ENCODE measurements at places on chromosomes 4 and X. TPM values are rescaled to one million over a fixed set of nuclear protein-coding genes. Genes with fewer than 3 reads are reported as not detected.

DNA sequence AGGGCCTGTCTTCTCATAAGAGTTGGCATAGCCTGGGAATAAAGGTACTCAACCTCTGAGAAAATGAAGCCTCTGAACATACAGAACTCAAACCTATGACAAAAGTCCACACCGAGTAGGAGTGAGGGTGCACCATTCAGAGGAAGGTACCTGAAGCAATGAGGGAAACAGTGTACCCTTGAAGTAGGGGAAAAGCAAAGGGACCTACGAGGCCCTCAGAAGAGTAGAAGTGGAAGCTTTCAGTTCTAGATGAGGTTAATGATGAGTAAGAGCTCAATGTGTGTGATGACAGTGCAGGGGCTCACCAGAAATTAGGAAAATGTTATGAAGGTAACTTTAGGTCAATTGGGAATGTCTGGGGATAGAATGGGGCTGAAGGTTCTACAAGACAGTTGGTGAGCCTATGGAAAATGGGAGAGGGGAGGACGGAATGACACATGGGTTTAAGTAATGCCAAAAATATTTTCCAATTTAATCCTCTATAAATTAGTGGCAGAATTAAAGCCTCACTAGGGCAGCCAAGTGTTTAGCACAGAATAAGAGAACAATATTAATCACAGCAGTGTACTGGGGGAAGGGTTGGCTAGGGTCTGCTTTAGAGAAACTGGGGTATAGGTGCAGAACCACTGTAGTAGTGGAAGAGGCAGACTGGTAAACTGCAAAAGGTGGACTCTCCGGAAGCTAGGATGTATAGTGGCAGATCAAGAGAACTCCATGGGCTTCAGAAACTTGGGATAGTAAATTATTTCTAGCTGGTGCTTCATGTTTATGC is 39.8 kb downstream of the RAB33A start:
- DNase-seq = no peak

- no peak for DNase-seq
These were observed 12.9 kb downstream of the TLR10 start for GRCh38 chr4:38769857-38770256.

DNA sequence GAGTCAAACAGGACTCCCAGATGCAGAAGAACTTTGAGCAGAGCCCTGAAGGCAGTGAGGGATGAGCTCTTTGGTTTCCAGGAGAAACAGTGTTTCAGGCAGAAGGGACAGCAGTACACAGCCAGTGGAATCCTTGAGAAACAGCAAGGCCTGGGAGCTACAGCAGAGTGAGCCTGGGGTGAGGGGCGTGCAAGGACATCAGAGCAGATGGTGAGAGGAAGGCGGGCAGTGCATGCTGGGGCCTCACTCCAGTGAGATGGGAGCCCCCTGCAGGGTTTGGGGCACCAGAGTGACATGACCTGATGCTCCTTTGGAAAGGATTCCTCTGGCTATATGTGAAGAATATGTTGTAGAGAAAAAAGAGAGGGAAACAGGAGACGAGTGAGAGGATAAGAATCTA is 98.1 kb upstream of the EGFL6 start:
- DNase-seq = no peak

GRCh38 chr4:138869631-138870030 is 145.9 kb upstream of the NOCT start:
- DNase-seq = no peak

GRCh38 chr4:124806403-124806802 is 93.9 kb upstream of the ANKRD50 start:
- no peak for DNase-seq

DNA sequence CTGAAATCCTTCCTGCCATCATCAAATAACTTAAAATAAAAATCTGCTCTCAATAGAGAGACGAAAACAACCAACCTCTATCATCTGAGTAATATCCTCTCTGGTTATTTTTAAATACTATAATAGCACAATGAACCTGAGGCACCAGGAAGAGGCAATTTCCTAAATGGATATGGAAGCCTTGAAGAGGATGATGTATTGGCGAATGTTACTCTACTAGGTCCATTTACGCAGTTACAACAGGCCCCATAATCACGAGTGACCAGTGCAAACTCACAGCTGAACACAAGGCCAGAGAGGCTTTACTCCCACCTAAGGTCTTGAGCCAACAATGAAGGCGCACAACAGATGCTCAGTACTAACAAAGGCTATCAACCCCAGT is 678.8 kb upstream of the NR3C2 start:
- no peak for DNase-seq

- DNase-seq = no peak
These were observed 189.6 kb downstream of the BCOR start for GRCh38 chrX:39907964-39908661.

- no peak for DNase-seq
These were observed 33.5 kb downstream of the SCD5 start for GRCh38 chr4:82765134-82765533.

GRCh38 chr4:6974138-6974848 is 64.7 kb downstream of the TBC1D14 start:
- no peak for DNase-seq

DNA sequence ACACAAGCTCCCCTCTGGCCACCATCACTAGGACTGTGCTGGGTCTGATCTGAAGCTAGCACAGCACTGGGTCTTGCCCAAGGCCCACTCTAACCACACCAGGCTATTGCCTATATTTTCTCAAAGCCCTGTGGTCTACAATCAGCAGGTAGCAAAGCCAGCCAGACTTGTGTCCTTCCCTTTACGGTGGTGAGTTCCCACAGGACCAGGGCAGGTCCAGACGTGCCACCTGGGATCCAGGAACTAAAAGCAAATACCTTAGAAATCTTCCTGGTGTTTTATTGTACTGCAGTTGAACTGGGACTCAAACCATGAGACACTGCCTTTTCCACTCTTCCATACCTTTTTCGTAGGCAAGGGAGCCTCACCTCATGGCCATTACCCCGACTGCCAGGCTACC is 9.0 kb upstream of the MAGEC2 start:
- DNase-seq = no peak

DNA sequence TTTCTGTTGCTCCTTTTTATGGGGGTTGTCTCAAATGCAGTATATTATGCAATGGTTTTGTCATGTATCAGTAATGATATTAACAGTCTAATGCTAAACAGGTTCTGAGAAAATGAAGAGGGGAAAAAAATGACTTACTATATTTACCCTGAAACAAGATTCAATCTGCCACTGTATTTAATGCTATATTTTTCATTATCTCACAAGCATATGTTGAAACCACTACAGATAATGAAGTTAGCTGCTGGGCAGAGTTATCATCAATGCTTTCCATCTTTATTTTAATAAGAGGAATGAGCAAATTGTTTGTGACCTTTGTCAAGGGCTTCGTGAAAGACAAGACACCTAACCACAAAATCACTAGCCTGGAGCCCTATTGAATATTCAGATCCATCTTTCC is 32.6 kb upstream of the NAA11 start:
- DNase-seq = no peak

DNA sequence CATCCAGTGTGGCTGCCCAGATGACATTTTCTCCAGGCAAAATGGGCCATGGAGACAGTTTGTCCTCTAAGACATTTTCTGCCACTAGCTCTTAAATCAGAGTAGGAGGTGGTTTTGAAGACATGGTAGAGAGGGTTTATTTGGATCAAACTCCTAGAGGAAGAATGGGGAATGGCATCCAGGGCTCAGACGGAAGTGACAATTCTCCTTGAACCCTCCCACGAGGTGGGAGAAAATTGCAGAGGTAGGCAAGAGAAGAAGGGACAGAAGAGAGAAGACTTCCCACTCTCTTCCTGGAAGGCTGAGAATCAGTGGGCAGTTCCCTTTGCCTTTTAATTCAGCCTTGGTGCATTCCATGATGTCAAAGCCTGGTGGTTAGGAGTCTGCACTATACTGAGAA is 194.0 kb downstream of the SMIM20 start:
- no peak for DNase-seq

DNA sequence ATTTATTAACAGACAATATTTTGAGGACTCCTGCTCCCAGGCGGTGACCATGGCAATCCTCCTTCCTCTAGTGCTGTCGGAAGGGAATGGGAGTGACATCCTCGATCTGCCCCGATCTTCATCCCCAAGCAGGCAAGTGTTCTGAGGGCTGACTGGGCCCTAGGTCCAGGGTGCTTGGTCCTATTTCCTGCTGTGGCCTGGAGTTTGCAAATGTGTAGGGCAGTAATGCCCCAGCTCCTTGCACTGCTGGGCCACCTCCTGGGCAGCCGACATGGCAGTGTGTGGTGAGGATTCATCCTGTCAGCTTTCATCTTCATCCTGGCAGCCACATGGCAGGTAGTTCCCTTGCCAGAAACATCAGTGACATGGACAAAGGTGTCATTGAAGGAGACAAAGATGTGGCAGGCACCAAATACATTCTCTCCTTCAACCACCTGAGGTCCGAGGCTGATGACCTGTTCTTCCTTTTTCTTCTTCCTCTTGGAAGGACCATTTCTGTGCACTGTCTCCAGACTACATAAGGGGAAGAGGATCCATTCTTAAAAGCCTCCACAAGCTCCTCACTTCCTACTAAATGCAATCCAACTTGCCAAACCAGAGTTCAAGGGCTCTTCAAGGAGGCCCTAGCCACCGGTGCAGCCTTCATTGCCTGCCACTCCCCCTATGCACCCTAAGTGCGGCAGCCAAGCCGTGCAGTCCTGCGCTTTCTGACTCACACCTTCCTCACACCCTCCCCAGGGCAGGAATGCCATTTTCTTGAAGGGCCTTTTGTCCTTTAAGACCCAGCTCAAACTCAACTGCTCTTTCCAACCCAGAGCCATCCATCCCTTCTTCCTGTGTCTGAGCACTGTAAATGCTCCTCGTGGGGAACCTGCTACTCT is 65.7 kb downstream of the TMEM154 start:
- no peak for DNase-seq

- no peak for DNase-seq
These were observed 727.7 kb downstream of the DMD start for GRCh38 chrX:32483534-32484136.

The CCDC149 gene
- total RNA-seq = 23.2 TPM

The DMP1 gene
- total RNA-seq = not detected

The NUDT9 gene
- 26.6 TPM for total RNA-seq

The CDK16 gene
- 80.6 TPM for total RNA-seq
